Effector CD8-positive, alpha-beta T cell (primary cell): ENCODE measurements at places on chromosomes 7 and 10.

DNA sequence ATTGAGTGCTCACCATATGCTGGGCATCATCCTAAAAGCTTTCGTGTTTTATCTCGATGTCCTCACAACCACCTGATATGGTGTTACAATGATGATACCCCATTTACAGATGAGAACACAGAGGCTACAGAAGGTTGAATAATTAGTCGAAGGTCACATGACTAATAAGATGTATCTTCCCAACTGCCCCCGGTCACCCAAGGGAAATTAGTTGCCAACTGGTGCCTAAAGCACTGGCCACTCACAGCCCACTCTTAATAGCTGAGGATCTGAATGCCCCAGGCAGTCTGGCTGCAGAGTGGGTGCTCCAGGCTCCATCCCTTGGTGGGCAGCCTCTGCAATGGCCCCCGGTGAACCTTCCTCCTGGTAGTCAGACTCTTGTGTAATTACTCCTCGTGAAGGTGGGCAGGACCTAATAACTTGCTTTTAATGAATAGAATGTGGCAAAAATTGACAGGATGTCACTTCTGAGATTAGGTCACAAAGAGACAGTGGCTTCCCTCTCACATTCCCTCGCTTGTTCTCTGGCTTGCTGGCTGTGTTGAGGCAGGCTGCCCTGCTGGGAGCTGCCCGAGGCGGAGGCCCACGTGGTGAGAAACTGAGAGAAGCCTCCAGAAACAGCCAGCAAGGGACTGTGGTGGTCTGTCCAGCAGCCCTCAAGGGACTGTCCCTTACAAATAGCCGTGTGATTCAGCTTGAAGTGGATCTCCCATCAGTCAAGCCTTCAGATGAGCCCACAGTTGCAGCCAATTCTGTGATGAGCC lies 109.4 kb downstream of the ARHGAP22 start:
- DNase-seq, result no peak

- no peak for DNase-seq
These were observed 4.1 kb downstream of the OR9A4 start for GRCh38 chr7:141920281-141920680.

DNA sequence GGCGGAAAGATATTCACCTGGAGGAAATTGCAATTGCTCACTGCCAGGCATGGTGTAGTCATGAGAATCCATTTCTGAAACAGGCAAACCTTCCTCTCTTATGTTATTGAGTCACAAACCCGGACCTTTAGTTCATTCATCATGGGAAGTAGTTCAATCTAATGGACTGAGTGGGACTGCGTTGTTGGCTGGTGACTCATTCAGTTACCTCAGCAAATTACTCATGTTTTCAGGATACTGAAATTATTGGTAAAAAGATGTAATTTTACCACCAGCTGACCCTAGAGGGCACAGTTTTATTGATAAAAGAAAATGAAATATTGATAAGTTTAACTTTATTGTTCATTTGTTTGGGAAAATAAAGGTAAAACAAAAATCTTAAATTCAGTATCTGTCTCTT lies 1194.4 kb upstream of the SORCS1 start:
- DNase-seq, result no peak

DNA sequence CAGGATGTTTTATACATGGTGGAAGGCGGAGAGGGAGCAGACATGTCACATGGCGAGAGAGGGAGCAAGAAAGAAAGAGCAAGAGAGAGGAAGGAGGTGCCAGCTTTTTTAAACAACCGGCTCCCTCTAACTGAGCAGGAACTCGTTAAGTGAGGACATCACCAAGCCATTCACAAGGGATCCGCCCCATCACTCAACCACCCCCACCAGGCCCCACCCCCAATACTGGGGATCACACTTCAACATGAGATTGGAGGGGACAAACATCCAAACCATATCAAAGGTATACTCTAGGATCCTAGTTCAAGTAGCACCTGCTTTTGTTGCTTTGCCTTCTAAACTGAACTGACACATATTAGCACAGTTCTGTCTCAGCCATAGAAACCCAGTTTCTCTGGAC lies 141.9 kb upstream of the KLF14 start:
- DNase-seq, result no peak

GRCh38 chr10:77393821-77394501 lies 243.6 kb downstream of the KCNMA1 start:
- DNase-seq, result no peak

DNA sequence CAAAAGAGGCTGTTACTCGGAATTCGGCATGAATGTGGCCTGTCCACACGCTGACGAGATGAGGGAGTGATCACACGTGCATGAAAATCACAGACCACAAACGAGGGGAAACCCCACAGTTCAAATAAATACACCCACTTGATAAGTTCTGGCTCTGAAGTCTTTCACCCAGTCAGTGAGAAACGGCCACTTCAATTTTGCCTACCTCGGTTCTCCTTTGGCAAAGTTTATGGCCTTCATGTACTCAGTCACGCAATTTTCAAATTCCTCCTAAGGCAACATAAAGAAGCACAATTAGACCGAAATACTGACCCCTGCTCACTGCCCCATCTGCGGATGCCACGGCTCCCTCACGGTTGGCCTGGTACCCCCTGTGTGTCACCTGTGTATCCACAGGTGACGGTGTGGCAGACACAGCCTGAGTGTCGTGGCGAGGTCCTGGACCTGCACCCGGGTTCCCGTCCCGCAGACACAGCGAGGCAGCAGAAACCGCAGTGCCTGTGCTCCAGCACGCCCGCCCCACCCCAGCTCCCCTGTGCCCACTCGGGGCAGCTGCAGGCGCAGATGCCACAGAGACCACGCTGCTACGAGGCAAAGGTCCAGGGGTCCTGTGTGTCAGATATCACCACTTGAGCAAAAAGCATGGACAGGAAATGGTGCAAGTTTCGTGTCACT lies 1.4 kb downstream of the CFAP46 start:
- no peak for DNase-seq

DNA sequence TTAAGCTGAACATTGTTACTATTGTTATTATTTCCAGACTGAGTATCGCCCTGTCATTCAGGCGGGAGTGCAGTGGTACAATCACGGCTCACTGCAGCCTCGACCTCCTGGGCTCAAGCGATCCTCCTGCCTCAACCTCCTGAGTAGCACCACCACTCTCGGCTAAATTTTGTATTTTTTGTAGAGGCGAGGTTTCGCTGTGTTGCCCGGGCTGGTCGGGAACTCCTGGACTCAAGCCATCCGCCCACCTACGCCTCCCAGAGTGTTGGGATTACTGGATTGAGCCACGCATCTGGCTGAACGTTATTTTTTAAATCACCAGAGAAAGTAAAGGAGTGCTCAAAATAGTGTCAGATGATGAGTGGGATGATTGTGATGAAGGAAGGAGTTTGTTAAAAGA lies 1.4 kb upstream of the HNRNPF start:
- no peak for DNase-seq

- no peak for DNase-seq
These were observed 72.9 kb downstream of the MKI67 start for GRCh38 chr10:128053356-128053755.
